ENCODE measurements at places on chromosomes 7 and 10. TPM values are rescaled to one million over a fixed set of nuclear protein-coding genes. Genes with fewer than 3 reads are reported as not detected.

DNA sequence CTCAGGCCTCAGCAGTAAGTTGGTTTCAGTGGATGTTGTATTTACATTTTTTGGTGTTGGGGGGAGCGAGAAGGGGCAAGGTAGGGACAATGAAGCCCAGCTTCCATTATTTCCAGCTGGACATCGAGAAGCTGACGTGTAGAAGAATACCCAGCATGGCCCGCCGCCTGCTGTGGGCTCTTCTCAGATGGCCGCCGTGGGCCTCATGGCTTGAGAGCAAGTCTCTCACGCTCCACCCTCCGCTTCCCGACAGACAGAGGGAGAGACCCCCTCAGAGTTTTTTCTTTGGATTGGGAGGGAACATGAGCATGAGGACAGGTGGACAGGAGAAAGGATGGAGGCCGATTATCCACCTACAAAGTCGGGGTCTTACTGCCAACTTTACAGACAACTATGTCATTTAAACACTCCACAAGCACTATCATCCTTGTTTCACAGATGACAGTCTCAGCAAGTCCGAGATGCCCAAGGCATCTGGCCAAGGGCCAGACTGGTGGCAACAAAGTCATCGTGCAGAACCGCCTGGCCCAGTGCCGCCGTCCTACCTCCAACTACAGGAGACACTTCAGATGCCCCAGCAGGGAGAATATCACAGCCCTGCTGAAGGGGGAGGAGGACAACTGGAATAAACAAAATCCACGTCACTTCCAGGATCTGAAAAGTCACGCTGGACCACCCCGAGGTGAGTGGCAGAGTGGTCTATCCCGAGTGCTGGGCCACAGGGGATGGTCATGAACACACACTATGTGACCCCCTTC lies 195.9 kb downstream of the DIP2C start:
- H3K4me1 ChIP-seq, result no peaks in the 10 kb centered on the region
- no peak overlapping the region for H3K4me3 ChIP-seq
- no peak for DNase-seq
- H3K36me3 ChIP-seq, result no peaks in the 10 kb centered on the region
- H3K27ac ChIP-seq, result no peak overlapping the region

ADRA2A gene
- total RNA-seq, result not detected

DNA sequence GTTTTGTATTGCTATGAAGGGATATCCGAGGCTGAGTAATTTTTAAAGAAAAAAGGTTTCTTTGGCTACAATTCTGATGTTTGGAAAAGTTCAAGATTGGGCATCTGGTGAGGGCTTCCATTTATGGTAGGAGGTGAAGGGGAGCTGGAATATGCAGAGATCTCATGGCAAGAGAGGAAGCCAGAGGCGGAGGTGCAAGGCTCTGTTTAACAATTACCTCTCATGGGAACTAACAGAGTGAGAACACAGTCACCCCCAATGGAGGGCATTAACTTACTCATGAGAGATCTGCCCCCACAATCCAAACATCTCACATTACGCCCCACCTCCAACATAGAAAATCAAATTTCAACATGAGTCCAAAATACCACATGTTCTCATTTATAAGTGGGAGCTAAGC lies 62.0 kb downstream of the AKR1D1 start:
- H3K4me1 ChIP-seq, result no peaks in the 10 kb centered on the region
- H3K27me3 ChIP-seq, result no peaks in the 10 kb centered on the region
- no peak for DNase-seq
- no peaks in the 10 kb centered on the region for H3K36me3 ChIP-seq
- no peak overlapping the region for H3K4me3 ChIP-seq
- no peak overlapping the region for H3K27ac ChIP-seq

GRCh38 chr10:7196284-7196683 lies 214.6 kb downstream of the SFMBT2 start:
- H3K4me3 ChIP-seq, result no peak overlapping the region
- peaks cover 51% of the 10 kb centered on the region for H3K4me1 ChIP-seq
- no peaks in the 10 kb centered on the region for H3K36me3 ChIP-seq
- DNase-seq, result no peak

- H3K27me3 ChIP-seq, result no peaks in the 10 kb centered on the region
- H3K4me1 ChIP-seq, result peaks cover 31% of the 10 kb centered on the region
- H3K27ac ChIP-seq, result no peak overlapping the region
- no peak for DNase-seq
- H3K4me3 ChIP-seq, result no peak overlapping the region
These were observed 8.7 kb downstream of the DUSP5 start for GRCh38 chr10:110506448-110506847.

- H3K27me3 ChIP-seq, result no peaks in the 10 kb centered on the region
- no peaks in the 10 kb centered on the region for H3K36me3 ChIP-seq
- no peaks in the 10 kb centered on the region for H3K4me1 ChIP-seq
- no peak overlapping the region for H3K4me3 ChIP-seq
- H3K27ac ChIP-seq, result no peak overlapping the region
- DNase-seq, result no peak
These were observed 39.4 kb upstream of the CFAP46 start for GRCh38 chr10:132981746-132982145.

GATAD1 gene
- total RNA-seq, result 32.8 TPM
